Thyroid gland (tissue), 4 donors: ENCODE measurements at places on chromosomes 4 and X. TPM values are rescaled to one million over a fixed set of nuclear protein-coding genes. Genes with fewer than 3 reads are reported as not detected.
A peak's percentile ranks its signal among the peaks of the same experiment; 100 is the strongest.

- no peaks in the 10 kb centered on the region for H3K4me1 ChIP-seq
- no peak overlapping the region for H3K4me3 ChIP-seq
- H3K36me3 ChIP-seq: no peaks in the 10 kb centered on the region
- no peaks in the 10 kb centered on the region for H3K27me3 ChIP-seq
These were observed 301.7 kb upstream of the EMCN start for GRCh38 chr4:100819505-100819904.

- H3K27ac ChIP-seq: no peak overlapping the region
- peak; percentile 31 for DNase-seq
These were observed 44.4 kb upstream of the TMSB15B start for GRCh38 chrX:103918050-103918449.

GRCh38 chr4:118775405-118775804 lies 60.5 kb downstream of the SEC24D start:
- peaks cover 14% of the 10 kb centered on the region for H3K4me1 ChIP-seq
- DNase-seq: no peak
- peak overlapping the region; percentile 36 for H3K27ac ChIP-seq

- H3K4me1 ChIP-seq: no peaks in the 10 kb centered on the region
- no peaks in the 10 kb centered on the region for H3K36me3 ChIP-seq
- H3K27me3 ChIP-seq: no peaks in the 10 kb centered on the region
- no peak for DNase-seq
- H3K4me3 ChIP-seq: no peak overlapping the region
- H3K27ac ChIP-seq: no peak overlapping the region
These were observed 1002.0 kb upstream of the PCDH7 start for GRCh38 chr4:29718136-29718535.

DNA sequence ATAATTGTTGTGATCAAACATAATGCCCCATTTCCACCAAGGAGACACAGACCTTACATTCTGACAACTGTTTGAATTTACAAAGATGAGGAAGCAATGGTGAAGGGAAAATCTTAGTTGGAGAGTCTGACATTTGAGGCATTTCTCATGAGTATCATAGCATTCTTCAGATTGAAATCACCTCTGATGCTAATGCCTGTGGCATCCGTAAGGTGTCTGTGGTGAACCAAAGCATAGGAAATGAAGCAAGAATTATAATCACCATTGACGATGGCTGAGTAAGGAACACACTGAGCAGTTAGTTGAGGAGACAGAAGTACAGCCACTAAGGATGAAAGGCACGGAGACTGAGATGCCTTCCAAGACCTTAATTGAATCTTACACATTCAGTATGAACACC lies 575.7 kb downstream of the TRIML1 start:
- no peaks in the 10 kb centered on the region for H3K36me3 ChIP-seq
- DNase-seq: no peak
- H3K4me1 ChIP-seq: no peaks in the 10 kb centered on the region
- H3K4me3 ChIP-seq: no peak overlapping the region
- no peaks in the 10 kb centered on the region for H3K27me3 ChIP-seq

The ABCE1 gene
- 62.7 TPM for total RNA-seq
